ENCODE measurements at places on chromosomes 2 and 18. TPM values are rescaled to one million over a fixed set of nuclear protein-coding genes. Genes with fewer than 3 reads are reported as not detected.

The LRRC30 gene
- total RNA-seq = not detected

- DNase-seq = no peak
Observed at GRCh38 chr2:238030422-238031155, 30.2 kb upstream of the SCLY start.

The DNAJC5G gene
- 0.31 TPM for total RNA-seq

DNA sequence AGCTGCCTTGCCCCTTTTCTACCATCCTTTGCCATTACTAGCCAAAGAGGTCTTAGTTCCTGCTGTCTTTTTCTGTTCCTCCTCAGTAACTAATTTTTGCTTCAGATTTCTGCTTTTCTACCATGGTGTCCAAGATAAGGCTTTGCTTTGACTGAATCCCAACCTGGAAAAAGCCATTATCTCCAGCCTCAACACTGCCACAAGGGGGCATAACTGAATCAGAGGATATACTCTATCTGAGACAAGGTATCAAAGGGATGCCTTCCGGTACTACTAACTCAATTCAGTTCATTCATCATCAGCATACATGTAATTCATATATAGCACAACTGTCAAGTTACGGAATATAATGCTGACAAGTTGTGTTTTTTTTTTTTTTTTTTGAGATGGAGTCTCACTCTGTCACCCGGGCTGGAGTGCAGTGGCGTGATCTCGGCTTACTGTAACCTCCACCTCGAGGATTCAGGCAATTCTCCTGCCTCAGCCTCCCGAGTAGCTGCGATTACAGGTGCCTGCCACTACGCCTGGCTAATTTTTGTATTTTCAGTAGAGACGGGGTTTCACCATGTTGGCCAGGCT lies 11.4 kb downstream of the OSGEPL1 start:
- peak; percentile 45 for DNase-seq

The UGT1A4 gene
- not detected for total RNA-seq

GRCh38 chr2:236959876-236960275 lies 125.8 kb upstream of the COPS8 start:
- no peak for DNase-seq

The SLC9A4 gene
- total RNA-seq = not detected

- no peak for DNase-seq
Observed at GRCh38 chr2:4780679-4781078, 911.5 kb upstream of the SOX11 start.

GRCh38 chr2:169734169-169734847 lies 676 bp downstream of the KLHL23 start:
- DNase-seq = peak; percentile 54

- no peak for DNase-seq
Observed at GRCh38 chr2:195830968-195831950, 174.2 kb downstream of the SLC39A10 start.

GRCh38 chr18:55420665-55421307 lies 167.2 kb downstream of the TCF4 start:
- no peak for DNase-seq

The CIB4 gene
- not detected for total RNA-seq

DNA sequence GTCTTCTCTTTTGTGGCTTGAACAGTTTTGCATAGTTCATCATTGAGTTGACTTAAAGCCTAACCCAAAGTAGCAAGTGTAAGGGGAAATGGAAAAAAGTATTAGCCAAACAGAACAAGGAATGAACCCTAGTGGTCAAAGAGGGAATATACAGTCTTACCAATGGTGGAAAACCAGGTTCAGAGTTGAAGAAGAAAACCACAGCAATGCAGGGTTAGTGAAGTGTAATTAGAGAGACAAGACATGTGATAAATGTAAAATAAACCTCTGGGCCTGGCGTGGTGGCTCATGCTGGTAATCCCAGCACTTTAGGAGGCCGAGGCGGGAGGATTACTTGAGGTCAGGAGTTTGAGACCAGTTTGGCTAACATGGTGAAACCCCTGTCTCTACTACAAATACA lies 2.4 kb downstream of the TTN start:
- no peak for DNase-seq

Data from activated T-cell treated with anti-CD3 and anti-CD28 coated beads, Interleukin-2, amount 50 U/mL, for 72 hours (primary cell).